Fibroblast of skin of left quadriceps (primary cell): ENCODE measurements at places on chromosomes 6 and 20.

DNA sequence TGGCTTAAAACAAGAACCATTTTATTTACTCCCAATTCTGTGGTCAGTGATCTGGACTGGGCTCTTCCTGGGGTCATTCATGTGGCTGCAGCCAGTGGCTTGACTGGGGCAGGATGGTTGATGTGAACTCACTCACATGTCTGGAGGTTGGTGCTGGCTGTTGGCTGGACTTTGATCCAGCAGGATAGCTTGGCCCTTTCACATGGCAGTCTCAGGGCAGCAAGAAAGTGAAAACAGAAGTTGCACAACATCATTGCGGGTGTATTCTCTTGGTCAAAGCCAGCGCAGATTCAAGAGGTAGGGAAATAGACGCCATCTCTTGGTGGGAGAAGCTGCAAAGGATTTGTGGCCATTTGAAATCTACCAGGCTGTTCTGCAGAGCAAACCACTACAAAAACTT lies 77.2 kb downstream of the MDGA1 start:
- no peak for DNase-seq

DNA sequence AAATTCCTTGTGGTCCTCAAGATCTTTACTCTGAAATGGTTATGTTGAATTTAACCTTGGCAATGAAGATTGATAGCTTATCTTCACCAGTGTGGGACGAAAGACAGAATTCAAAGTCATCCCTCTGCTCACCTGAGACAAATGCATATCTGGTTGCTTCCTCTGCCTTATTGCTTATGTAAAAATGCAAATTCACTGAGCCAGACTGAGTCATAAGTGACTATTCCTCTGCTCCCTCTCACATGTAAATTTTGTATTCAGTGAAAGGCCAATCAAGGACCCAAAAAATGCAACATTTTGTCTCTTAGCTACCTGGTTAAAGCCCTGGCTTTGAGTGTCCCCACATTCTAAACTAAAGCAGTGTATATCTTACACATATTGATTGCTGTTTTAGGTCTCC lies 593.1 kb upstream of the GJE1 start:
- no peak for DNase-seq

DNA sequence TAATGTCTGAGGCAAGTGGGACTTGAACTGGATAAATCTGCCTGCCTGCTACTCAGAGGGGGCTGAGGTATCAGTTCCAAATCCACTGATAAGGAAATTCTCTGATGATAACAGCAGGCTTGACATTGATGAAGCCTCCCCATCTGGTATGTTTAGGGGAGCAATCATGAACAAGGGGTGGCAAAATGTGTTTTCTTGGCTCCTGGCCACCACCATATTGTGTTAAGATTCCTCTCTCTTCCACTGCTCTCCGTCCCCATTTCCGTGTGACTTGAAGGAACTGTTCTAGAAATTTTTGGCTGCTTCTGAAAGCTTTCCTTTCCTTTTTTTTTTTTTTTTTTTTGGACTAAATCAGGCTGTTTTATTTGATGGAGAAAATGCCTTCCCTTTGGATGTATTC lies 335.3 kb upstream of the NRSN1 start:
- no peak for DNase-seq

- no peak for DNase-seq
These were observed 2.1 kb upstream of the PPP1R18 start for GRCh38 chr6:30688569-30688968.

DNA sequence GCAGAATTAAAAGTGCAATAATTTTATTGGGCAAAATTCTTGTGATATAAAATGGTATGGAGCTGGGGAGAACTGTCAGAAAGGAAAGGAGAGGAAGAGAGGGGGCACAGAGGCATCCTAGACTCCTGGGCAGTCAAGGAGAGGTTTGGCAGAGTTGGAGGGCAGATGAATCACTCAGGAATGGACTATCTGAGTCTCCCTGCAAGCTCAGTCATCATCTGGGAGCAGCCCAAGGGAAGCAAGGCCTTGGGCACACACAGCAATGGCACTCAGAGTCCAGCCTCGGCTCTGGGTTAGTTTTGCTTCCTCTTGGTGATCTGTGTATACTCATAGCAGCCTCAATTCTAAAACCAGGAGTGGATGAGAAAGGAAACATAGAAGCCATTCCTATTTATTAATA lies 67.2 kb downstream of the SLC22A1 start:
- no peak for DNase-seq

- DNase-seq, result no peak
These were observed 98.0 kb upstream of the CITED2 start for GRCh38 chr6:139472351-139473015.

DNA sequence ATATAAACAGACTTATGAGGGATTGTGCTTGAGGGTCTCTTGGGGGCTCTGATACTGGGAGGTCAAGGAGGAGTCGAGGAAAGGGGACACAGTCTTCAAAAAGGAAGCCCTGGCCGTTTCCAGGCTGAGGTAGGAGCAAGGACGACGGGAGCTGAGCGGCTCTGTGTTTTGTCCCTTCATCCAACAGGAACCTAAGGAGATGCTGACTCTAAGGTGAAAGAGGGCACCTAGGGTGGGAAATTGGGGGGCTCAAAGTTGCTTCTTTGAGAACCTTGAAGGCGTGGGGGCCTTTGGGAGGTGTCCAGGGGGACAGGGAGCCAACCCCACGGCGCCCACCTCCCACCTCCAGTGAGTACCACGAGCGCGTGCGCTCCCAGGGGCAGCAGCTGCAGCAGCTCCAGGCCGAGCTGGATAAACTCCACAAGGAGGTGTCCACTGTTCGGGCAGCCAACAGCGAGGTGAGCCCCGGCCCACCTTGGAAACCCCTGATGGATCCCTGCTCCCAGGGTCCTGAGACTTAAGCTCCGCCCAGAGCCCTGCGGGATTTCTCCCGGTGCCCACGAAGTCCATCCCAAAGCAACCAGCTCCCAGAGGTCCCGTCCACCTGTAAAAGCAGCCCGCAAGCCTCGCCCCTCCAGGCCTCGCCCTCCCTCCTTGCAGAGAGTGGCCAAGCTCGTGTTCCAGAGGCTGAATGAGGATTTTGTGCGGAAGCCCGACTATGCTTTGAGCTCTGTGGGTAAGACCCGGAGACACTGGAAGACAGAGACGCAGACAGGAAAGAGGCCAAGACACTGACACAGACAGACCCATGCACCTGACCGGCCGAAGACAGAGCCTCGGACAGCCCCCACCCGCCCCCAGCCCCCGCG lies 2.9 kb downstream of the SPAG4 start:
- no peak for DNase-seq

DNA sequence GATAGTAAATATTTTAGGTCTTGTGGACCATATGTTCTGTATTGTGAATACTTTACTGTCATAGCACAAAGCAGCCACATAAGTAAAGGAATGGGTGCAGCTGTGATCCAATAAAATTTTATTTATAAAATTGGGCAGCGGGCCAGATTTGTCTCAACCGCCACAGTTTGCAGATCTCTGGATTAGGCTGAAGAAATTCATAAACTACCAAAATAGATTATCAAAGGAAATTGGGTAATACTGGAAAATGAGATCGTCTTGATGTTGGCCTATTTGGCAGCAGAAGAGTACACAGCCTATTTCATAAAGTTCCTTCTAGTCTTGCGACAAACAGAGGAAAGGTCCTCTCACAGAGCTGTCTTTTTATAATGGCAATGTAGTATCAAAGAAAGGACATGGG lies 69.8 kb downstream of the DZANK1 start:
- DNase-seq, result no peak

DNA sequence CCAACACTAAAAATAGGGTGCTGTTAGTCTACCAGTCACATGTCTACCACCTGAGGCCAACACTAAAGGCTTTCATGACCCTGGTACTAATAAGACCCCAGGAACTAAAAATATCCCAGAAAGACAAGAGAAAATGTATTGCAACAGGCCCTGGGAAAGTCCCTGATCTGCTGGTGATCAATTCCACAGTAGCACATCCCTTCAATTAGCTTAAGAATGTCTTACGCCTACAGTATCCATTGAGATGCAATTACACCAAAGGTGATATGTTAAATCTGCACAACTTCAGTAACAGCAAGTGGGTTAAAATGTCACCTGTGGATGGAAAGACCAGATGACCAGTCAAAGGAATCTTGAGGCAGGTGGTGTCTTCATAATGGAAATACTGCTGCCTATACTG lies 3.1 kb downstream of the SEMG1 start:
- DNase-seq, result no peak

GRCh38 chr20:38104285-38104684 lies 60.8 kb downstream of the TGM2 start:
- DNase-seq, result no peak

- DNase-seq, result no peak
These were observed 42.5 kb downstream of the PIGU start for GRCh38 chr20:34634392-34634791.

- no peak for DNase-seq
These were observed 99.8 kb upstream of the B3GAT2 start for GRCh38 chr6:71056656-71057055.

DNA sequence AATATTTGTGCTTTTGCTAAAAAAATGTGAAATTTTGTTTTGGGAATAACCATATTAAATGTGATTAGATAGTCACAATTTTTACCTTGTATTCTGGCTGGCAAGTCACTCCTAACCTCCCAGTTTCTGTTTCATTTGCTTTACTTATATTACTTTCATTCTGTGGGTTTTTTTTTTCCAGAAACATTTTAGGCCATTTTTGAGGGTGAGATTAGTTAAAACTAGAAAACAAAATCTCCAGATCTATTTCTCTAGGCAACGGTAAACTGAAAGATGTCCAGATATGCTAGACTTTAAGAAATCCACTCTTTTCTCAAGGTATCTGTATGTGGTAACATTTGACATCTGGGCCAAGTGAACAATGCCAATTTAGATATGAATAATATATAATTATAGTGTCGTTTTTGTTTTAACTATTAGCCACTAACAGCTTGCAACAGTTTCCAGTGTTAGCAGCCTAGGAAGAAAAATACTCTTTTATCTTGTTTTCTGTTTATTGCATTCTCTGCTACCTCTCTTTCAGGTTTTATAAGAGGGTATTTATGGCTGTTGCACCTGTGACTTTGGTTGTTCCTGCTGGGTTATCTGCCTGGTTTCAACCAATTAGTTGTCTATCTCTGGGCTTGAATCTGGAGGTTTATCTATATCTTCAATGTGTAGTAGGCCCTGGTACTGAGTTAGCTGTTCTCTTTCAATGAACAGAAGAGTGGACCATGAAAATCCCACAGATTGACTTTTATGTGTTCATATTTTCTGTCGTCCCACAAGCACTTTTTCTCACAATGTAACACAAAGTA lies 260.9 kb downstream of the NKAIN2 start:
- DNase-seq, result no peak

GRCh38 chr20:3935956-3936340 lies 46.8 kb downstream of the PANK2 start:
- DNase-seq, result no peak

GRCh38 chr6:99711925-99712324 lies 105.3 kb downstream of the PRDM13 start:
- DNase-seq, result no peak

GRCh38 chr6:31907158-31907813 lies 5.4 kb upstream of the ZBTB12 start:
- peak; percentile 53 for DNase-seq

GRCh38 chr20:51799401-51799860 lies 2.9 kb downstream of the SALL4 start:
- DNase-seq, result no peak

- no peak for DNase-seq
These were observed 694 bp upstream of the FAM120B start for GRCh38 chr6:170305805-170306323.
